ENCODE measurements at places on chromosomes 5 and 9. TPM values are rescaled to one million over a fixed set of nuclear protein-coding genes. Genes with fewer than 3 reads are reported as not detected.

DNA sequence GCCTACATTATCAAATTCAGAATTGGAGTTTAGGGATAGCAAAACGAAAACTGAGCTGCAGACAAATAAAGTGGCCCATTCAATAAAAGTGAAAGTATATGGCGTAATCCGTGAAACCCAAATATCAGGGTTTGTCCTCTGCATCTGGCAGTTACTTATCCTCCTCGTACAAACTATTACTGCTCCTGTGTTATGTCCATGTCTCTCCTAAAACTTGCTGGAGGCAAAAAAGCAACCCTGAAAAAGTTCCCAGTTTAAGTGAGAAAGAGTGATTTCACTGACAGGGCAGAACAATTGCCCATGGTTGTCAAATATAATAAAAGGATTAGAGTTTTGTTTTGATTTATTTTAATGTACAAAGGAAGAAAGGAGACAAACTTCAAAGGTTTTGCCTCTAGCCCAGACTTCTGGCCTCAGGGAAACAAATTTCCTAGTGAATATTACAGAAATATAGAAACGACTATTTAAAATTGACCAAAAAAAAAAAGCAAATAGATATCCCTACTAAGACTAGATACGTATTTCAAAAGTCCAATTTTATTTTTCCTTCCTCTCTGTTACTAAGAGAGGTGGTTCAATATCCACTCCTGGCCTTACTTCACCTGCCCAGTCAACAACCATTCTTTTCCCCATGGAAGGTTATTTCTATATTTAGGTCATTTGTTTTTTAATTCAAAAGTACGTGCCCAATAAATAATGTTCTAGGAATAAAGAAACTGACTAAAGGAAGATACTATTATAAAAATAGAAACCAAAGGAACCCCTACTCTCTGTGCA, 50.0 kb downstream of the NFIB start:
- no peak overlapping the region for H3K4me3 ChIP-seq
- H3K27ac ChIP-seq = no peak overlapping the region
- no peaks in the 10 kb centered on the region for H3K36me3 ChIP-seq
- H3K27me3 ChIP-seq = no peaks in the 10 kb centered on the region
- no peak for DNase-seq

- no peak for DNase-seq
- no peaks in the 10 kb centered on the region for H3K27me3 ChIP-seq
- H3K36me3 ChIP-seq = no peaks in the 10 kb centered on the region
- H3K27ac ChIP-seq = no peak overlapping the region
- H3K4me1 ChIP-seq = no peaks in the 10 kb centered on the region
These were observed 35.8 kb downstream of the UBE2QL1 start for GRCh38 chr5:6484446-6484845.

DNA sequence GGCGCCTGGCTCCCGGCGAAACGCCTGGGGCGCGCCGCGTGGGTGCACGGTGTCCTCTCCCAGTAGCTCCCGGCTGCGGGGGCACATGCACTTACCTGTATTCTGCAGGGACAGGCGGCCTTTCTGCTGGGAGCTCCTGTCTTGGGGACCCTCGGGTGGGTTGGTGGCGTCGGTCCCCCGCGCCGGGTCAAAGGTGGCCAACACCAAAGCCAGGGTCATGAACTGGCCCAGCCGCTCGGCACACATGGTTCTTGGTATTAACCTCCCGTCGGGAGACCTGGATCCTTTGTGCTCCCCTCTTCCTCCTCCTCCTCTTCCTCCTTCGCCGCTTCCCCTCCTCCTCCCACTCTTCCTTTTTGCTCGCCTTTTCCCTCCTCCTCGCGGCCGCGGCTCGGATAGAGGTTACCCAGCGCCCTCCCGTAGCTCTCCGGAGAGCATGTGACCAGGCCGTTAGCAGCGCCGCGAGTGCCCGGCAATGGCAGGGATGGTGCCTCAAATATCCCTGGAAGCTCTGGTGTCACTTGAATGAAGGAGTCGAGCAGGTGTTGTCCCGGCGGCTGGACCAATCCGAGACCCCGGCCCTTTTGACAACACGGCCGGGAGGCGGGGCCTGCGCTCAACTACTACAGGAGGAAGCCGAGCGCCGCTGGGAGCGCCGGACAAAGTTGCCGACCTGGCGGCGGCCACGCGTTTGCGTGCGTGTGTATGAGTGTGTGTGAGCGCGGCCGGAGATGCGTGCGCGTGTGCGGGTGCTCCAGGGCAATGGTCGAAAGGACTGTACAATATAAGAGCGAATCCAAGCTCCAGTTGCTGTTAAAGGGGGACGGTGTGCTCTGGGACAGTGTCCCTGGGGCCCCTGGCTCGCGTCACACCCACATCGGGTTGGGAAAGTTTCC, at the start of gene STC2:
TSS of gene STC2 (minus strand) at position 467 of the 896 bp plus-strand sequence. CDS start at position 246, 221 bp downstream.
- H3K4me1 ChIP-seq = peaks cover 29% of the 10 kb centered on the region
- DNase-seq = peak; percentile 99
- peak within 1 kb of the TSS; percentile 99 for H3K27ac ChIP-seq
- H3K27me3 ChIP-seq = peaks cover 8% of the 10 kb centered on the region

- no peak overlapping the region for H3K4me3 ChIP-seq
- no peaks in the 10 kb centered on the region for H3K27me3 ChIP-seq
- H3K27ac ChIP-seq = no peak overlapping the region
These were observed 431.9 kb downstream of the ANXA1 start for GRCh38 chr9:73583576-73583975.

DNA sequence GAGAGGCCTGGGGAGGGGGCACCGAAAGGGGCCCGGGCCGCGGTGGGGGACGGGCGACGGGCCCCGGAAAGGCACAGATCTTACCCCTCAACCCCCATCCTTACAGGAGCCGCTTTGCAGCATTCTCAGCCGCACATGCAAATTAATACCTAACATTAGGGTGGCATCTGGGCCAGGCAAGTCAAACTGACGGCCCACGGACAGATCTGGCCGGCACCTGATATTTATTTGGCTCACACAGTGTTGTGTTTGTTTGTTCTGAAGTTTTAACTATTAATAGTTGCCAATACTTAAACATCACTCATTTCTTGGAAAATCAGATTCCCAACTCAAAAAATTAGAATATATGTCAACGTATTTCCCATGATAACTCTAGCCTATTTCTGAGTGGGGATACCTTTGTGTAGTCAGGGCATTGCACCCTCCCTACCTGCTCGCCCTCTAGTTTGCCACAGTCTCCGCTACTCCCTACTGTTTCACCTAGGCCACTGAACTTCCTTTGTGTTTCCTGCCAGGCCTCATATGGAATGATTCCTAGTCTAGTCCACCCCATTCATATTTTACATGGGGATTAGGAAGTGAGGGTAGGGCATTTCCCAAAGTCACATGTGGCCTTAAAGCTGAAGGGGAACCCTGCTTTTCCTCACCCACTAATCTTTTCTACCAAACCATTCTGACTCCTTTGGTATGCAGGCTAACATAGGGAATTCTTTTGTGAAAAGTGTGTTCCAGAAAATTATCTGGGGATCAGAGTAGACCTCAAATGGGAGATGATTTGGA, 71.9 kb upstream of the LARP1 start:
- H3K4me3 ChIP-seq = peak overlapping the region; percentile 64
- no peak for DNase-seq
- no peaks in the 10 kb centered on the region for H3K27me3 ChIP-seq

DNA sequence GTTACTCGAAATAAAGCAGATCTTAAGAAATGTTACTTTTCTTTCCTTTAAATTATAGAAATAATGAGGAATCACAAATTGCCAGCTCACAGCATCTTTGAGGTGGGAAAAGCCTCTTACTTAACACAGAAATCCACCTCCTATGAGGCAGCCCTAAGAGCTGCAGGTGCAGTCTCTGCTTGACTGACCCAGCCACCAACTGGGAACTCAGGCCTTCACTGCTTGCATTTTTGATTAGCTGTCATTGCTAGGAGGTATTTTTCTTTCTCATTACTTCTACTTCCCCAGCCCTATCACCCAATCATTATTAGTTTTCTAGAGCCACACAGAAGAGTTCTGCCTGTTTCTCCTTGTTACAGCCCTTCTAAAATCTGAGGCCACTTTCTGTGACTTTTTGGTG, 416.5 kb upstream of the KLF4 start:
- H3K4me3 ChIP-seq = no peak overlapping the region
- no peaks in the 10 kb centered on the region for H3K27me3 ChIP-seq
- H3K27ac ChIP-seq = no peak overlapping the region
- H3K36me3 ChIP-seq = no peaks in the 10 kb centered on the region
- DNase-seq = no peak

GRCh38 chr5:51974834-51975233, 591.6 kb downstream of the ISL1 start:
- H3K27me3 ChIP-seq = no peaks in the 10 kb centered on the region
- no peak overlapping the region for H3K27ac ChIP-seq
- DNase-seq = no peak
- no peaks in the 10 kb centered on the region for H3K36me3 ChIP-seq
- H3K4me3 ChIP-seq = no peak overlapping the region
- no peaks in the 10 kb centered on the region for H3K4me1 ChIP-seq

GRCh38 chr9:35533398-35533797, 43.5 kb downstream of the RUSC2 start:
- no peak overlapping the region for H3K27ac ChIP-seq
- no peaks in the 10 kb centered on the region for H3K36me3 ChIP-seq
- no peaks in the 10 kb centered on the region for H3K27me3 ChIP-seq
- no peak overlapping the region for H3K4me3 ChIP-seq
- peaks cover 12% of the 10 kb centered on the region for H3K4me1 ChIP-seq

- peak overlapping the region; percentile 76 for H3K4me3 ChIP-seq
- peak; percentile 69 for DNase-seq
- H3K27me3 ChIP-seq = peaks cover 55% of the 10 kb centered on the region
- H3K4me1 ChIP-seq = peaks cover 36% of the 10 kb centered on the region
- H3K36me3 ChIP-seq = no peaks in the 10 kb centered on the region
These were observed 269.1 kb downstream of the FANCC start for GRCh38 chr9:95048225-95049087.

GRCh38 chr5:121550989-121551388, 300.7 kb upstream of the FTMT start:
- H3K36me3 ChIP-seq = no peaks in the 10 kb centered on the region
- no peaks in the 10 kb centered on the region for H3K27me3 ChIP-seq

DNA sequence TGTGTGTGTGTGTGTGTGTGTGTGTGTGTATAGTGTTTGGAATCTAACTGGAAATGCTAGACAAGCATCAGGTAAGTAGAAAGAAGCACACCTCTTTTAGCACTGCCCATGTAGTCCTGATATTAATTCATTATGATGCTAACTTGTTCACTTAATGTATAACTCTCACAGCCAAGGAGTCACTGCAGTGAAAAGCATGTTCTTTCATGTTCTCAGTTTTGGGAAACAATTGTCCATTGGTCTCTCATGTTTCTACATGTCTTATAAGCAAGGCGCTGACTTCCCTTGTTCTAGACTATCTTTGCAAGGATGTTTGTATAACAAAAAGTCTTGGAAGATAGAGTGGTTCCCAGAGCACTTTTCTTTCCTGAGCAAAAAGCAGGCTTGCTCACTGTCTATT, 148.8 kb upstream of the TNPO1 start:
- no peaks in the 10 kb centered on the region for H3K36me3 ChIP-seq
- DNase-seq = no peak
- H3K4me1 ChIP-seq = peaks cover 9% of the 10 kb centered on the region
- H3K27me3 ChIP-seq = no peaks in the 10 kb centered on the region

DNA sequence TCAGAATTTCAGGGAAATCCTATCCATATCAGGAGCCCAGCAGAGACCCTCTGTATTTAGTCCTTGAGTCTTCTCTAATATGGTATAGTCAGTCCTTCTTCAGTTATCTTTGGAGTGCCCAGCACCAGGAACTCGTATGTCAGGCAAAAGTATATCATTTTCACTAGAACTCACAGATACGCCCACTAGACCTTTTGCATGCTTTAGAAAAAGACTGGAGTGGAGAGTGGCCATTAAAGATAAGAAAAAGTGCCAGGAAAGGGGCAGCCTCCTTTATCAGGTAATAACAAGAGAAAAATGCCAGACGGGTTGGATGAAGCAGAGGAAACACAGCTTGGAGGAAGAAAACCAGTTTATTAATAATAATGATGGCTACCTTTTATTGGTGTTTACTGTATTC, 63.5 kb downstream of the GPR21 start:
- H3K36me3 ChIP-seq = peaks cover 9% of the 10 kb centered on the region
- no peak overlapping the region for H3K4me3 ChIP-seq
- H3K4me1 ChIP-seq = peaks cover 19% of the 10 kb centered on the region

GRCh38 chr9:109031241-109031640, 17.9 kb upstream of the CTNNAL1 start:
- peaks cover 24% of the 10 kb centered on the region for H3K36me3 ChIP-seq
- no peaks in the 10 kb centered on the region for H3K27me3 ChIP-seq
- no peaks in the 10 kb centered on the region for H3K4me1 ChIP-seq
- no peak for DNase-seq
- H3K27ac ChIP-seq = no peak overlapping the region
- H3K4me3 ChIP-seq = no peak overlapping the region

DNA sequence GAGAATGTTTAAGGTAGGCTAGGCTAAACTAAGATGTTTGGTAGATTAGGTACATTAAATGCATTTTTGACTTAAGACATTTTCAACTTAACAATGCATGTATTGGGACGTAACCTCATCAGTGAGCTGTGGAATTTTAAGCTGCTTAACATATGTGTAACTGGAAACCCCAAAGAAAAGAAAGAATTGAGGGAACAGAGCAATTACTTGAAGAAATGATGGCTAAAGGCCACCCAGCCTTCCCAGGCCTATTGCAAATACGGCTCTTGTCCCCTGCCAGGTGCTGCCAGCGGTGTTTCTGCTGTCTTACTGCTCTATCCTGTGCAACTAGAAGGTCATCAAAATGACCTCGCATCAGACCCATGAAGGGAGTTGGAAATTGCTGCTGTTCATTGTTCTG, 52.0 kb downstream of the RICTOR start:
- no peaks in the 10 kb centered on the region for H3K27me3 ChIP-seq
- DNase-seq = peak; percentile 56
- H3K4me3 ChIP-seq = no peak overlapping the region
- H3K27ac ChIP-seq = peak overlapping the region; percentile 75
- no peaks in the 10 kb centered on the region for H3K36me3 ChIP-seq

- DNase-seq = no peak
- no peak overlapping the region for H3K4me3 ChIP-seq
- H3K27me3 ChIP-seq = no peaks in the 10 kb centered on the region
- no peaks in the 10 kb centered on the region for H3K4me1 ChIP-seq
- H3K36me3 ChIP-seq = no peaks in the 10 kb centered on the region
These were observed 15.3 kb upstream of the SLC27A6 start for GRCh38 chr5:128949847-128950546.

GRCh38 chr5:180099733-180100611, 28.4 kb upstream of the RNF130 start:
- no peak for DNase-seq
- no peaks in the 10 kb centered on the region for H3K4me1 ChIP-seq
- H3K27ac ChIP-seq = no peak overlapping the region

- H3K27me3 ChIP-seq = no peaks in the 10 kb centered on the region
- no peak for DNase-seq
- no peaks in the 10 kb centered on the region for H3K36me3 ChIP-seq
- no peak overlapping the region for H3K4me3 ChIP-seq
- H3K27ac ChIP-seq = no peak overlapping the region
These were observed 122.9 kb upstream of the IL12B start for GRCh38 chr5:159453209-159453608.

Gene ZNF483
- total RNA-seq = 84.5 TPM

Gene BRD8
- 39.1 TPM for total RNA-seq

Gene GRIN1
- total RNA-seq = 2.1 TPM

Gene COL27A1
- 12.9 TPM for total RNA-seq

Gene PLEKHG4B
- total RNA-seq = 54.8 TPM

Gene DMAC1
- 26.3 TPM for total RNA-seq
